ENCODE measurements at places on chromosomes 3 and 15. TPM values are rescaled to one million over a fixed set of nuclear protein-coding genes. Genes with fewer than 3 reads are reported as not detected.

- H3K27ac ChIP-seq, result no peak overlapping the region
- H3K27me3 ChIP-seq, result no peaks in the 10 kb centered on the region
- no peak for DNase-seq
- no peak overlapping the region for H3K4me3 ChIP-seq
Observed at GRCh38 chr15:64739577-64740143, 35.7 kb downstream of the RBPMS2 start.

- H3K36me3 ChIP-seq, result no peaks in the 10 kb centered on the region
- no peak overlapping the region for H3K27ac ChIP-seq
- H3K4me3 ChIP-seq, result no peak overlapping the region
- H3K4me1 ChIP-seq, result peaks cover 9% of the 10 kb centered on the region
- DNase-seq, result no peak
- H3K27me3 ChIP-seq, result peaks cover 23% of the 10 kb centered on the region
Observed at GRCh38 chr3:114455432-114455831, 161.6 kb downstream of the TIGIT start.

GRCh38 chr3:65642883-65643282, 395.8 kb downstream of the MAGI1 start:
- peaks cover 12% of the 10 kb centered on the region for H3K4me1 ChIP-seq
- no peak overlapping the region for H3K4me3 ChIP-seq
- H3K36me3 ChIP-seq, result peaks cover 11% of the 10 kb centered on the region
- DNase-seq, result no peak

GRCh38 chr15:75786575-75786947, 56.7 kb upstream of the UBE2Q2 start:
- H3K27me3 ChIP-seq, result peaks cover 32% of the 10 kb centered on the region
- no peak overlapping the region for H3K27ac ChIP-seq
- no peak overlapping the region for H3K4me3 ChIP-seq

GRCh38 chr3:143263852-143264513, 144.4 kb downstream of the CHST2 start:
- H3K4me3 ChIP-seq, result no peak overlapping the region
- no peaks in the 10 kb centered on the region for H3K36me3 ChIP-seq
- no peak for DNase-seq
- no peak overlapping the region for H3K27ac ChIP-seq

DNA sequence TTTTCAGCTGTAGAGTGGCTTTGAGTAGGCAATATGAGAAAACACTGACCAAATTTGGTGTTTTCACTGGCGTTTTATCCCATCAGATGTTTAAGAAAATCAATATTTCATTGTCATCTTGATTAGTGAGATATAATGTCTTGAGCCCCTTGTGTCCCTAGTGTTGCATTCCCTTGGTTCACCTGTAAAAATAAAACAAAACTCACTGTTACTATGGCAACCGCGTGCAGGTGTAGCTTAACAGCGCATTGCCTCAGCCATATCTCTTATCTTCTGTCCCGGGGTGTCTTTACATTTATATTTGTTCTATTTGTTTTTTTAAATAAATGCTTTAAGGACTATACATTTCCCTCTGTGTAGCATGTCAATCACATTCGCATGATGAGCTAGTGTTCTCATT, 551.6 kb downstream of the ZIC1 start:
- no peaks in the 10 kb centered on the region for H3K27me3 ChIP-seq
- H3K4me1 ChIP-seq, result peaks cover 13% of the 10 kb centered on the region
- DNase-seq, result no peak
- H3K36me3 ChIP-seq, result no peaks in the 10 kb centered on the region
- no peak overlapping the region for H3K4me3 ChIP-seq
- no peak overlapping the region for H3K27ac ChIP-seq

DNA sequence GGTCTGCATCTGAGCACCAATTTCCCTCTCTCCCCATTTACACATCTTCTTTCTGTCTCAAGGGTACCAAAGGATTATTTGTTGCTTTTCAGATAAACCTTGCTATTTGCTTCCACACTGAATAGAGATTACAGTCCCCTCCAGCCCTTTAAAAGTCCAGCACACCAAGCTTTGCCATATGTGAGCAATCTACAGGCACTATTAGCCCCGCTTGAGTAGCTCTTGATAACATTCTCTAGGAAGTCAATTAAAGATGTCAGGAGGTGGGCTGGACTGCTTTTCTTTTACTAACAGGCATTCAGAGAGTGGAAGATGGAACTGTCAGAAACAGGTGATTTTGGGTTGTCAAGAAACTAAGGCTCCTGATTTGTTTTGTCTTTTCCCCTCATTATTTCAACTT, 417.0 kb downstream of the ROBO2 start:
- H3K4me3 ChIP-seq, result no peak overlapping the region
- peaks cover 11% of the 10 kb centered on the region for H3K4me1 ChIP-seq
- DNase-seq, result no peak
- no peaks in the 10 kb centered on the region for H3K27me3 ChIP-seq
- no peaks in the 10 kb centered on the region for H3K36me3 ChIP-seq

C3orf49 gene
- not detected for total RNA-seq

KBTBD13 gene
- not detected for total RNA-seq

SEMA3F gene
- total RNA-seq, result 11.8 TPM

VGLL3 gene
- total RNA-seq, result 587 TPM
